Effector memory CD8-positive, alpha-beta T cell (primary cell): ENCODE measurements at places on chromosomes 2 and 18.
A peak's percentile ranks its signal among the peaks of the same experiment; 100 is the strongest.

- no peaks in the 10 kb centered on the region for H3K4me1 ChIP-seq
- peaks cover 8% of the 10 kb centered on the region for H3K27me3 ChIP-seq
- no peak overlapping the region for H3K4me3 ChIP-seq
- no peaks in the 10 kb centered on the region for H3K36me3 ChIP-seq
Observed at GRCh38 chr2:1829796-1830195, 85.5 kb upstream of the PXDN start.

DNA sequence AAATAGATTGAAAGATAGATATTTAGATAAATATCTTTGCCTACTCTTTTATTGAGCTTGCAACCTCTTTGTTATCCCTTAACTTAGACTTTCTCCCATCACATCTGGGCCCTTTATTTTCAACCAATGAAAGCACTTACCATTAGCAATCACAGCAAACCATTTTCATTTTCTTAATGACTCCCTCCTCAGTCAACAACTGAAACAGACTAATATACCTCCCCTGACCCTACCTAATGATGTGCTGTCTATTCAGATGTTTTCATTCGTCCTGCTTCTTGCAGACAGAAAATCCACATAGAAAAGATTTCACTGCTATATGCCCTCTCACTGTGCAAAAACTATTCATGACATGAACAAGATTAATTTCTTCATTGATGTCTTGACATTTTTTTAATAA lies 154.4 kb downstream of the VWC2L start:
- DNase-seq = no peak
- H3K27ac ChIP-seq = no peak overlapping the region
- no peak overlapping the region for H3K4me3 ChIP-seq
- peaks cover 3% of the 10 kb centered on the region for H3K36me3 ChIP-seq
- no peaks in the 10 kb centered on the region for H3K4me1 ChIP-seq

- no peak for DNase-seq
- no peaks in the 10 kb centered on the region for H3K4me1 ChIP-seq
- H3K27me3 ChIP-seq = peaks cover 5% of the 10 kb centered on the region
- no peak overlapping the region for H3K4me3 ChIP-seq
- H3K36me3 ChIP-seq = no peaks in the 10 kb centered on the region
Observed at GRCh38 chr2:119263656-119264055, 40.0 kb downstream of the STEAP3 start.

GRCh38 chr2:15152382-15152781 lies 408.8 kb downstream of the NBAS start:
- H3K27ac ChIP-seq = no peak overlapping the region
- H3K36me3 ChIP-seq = no peaks in the 10 kb centered on the region
- H3K4me1 ChIP-seq = no peaks in the 10 kb centered on the region
- DNase-seq = no peak
- H3K27me3 ChIP-seq = no peaks in the 10 kb centered on the region

GRCh38 chr2:191086706-191087105 lies 64.1 kb downstream of the STAT4 start:
- H3K27ac ChIP-seq = peak overlapping the region; percentile 83
- H3K36me3 ChIP-seq = peaks cover 13% of the 10 kb centered on the region
- peaks cover 24% of the 10 kb centered on the region for H3K4me1 ChIP-seq
- no peak overlapping the region for H3K4me3 ChIP-seq
- H3K27me3 ChIP-seq = no peaks in the 10 kb centered on the region
- DNase-seq = no peak
